DMS 273 treated with DMSO at 0.1 percent for 48 hours (cell line): ENCODE measurements at places on chromosomes 12 and 14.

DNA sequence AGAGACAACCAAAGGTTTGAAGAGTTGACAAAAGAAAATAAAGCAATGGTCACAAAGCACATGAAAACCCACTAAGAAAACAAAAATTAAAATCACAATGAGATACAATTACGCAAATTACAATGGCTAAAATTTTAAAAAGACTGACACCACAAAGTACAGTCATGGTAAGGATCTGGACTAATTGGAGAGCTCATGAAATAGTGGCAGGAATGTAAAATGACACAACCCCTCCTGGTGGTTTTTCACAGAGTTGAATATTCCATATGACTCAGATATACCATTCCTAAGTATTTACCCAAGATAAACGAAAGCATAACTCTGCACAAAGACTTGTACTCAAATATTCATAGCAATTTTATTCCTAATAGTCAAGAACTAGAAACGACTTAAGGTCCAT lies 65.9 kb downstream of the NOVA1 start:
- no peak for DNase-seq

DNA sequence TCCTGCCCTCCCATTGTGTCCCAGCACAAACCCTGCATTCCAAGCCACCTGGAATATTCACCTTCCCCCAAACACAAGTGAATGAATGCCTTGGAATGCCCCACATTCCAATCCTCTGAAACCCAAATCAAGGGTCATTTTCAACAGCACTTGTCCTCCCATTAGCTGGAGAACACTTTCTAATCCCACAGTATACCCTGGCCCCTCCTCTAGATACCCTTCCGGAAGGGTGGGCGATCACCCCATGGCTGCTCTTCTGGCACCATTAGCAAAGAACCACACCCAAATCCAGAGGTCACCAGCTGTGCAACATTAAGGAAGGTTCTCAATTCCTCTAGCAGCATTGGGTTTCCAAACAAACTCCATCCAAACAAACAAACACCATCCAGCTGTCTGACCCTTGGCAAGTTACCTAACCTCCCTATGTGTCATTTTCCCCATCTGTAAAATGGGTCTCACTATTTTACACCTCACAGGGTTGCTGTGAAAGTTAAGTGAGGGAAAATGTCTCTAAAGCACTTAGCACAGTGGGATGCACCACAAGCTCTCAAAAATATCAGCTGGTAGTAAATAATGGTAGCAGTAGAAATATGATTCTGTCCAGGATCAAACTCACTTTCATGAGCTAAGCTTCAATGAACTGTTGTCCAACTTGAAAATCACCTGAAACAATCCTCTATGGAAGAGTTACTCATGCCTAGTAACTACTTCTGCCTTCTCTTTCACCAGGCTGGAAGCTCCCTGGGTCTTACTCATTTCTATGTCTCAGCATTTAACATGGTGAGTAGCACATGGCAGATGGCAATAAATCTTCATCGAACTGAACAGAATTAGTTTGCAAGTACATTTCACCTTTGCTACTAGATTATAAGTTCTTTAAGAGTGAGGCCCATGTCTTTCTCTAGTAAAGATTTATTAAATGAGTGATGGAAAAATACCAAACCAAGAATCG lies 5.3 kb downstream of the NUAK1 start:
- DNase-seq = no peak

DNA sequence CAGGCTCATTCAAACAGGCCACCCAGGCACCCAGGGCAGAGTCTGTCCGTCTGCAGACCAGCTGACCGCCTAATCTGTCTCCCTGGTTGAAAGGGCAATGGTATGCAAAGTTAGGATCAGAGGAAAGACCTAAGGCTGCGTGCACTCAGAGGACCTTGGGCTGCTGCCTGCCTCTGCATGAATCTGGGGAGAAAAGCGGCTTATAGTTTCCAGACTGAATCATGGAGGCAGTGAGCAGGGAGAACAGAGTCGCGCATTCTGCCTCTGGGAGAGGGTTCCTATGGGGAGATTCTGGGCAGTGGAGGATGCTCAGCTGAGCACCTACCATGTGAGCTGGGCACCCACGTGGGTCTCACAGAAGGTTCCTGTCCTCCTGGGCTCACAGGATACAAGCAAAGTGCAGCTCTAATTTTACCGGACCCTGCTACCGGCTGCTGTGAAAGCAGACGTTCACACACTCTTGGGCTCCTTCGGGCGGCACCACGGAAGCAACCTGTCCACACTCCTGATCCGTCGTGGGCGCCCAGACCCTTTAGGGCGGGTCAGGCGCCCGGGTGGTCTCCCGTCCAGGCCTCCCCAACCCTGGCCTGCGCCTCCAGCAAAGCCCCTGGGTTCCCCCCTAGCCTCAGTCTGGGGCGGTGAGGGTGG lies 772 bp downstream of the SCARB1 start:
- no peak for DNase-seq

- DNase-seq = no peak
These were observed 67.2 kb downstream of the BTG1 start for GRCh38 chr12:92078167-92079053.

- DNase-seq = no peak
These were observed 65.6 kb upstream of the ZDHHC17 start for GRCh38 chr12:76698316-76698715.

DNA sequence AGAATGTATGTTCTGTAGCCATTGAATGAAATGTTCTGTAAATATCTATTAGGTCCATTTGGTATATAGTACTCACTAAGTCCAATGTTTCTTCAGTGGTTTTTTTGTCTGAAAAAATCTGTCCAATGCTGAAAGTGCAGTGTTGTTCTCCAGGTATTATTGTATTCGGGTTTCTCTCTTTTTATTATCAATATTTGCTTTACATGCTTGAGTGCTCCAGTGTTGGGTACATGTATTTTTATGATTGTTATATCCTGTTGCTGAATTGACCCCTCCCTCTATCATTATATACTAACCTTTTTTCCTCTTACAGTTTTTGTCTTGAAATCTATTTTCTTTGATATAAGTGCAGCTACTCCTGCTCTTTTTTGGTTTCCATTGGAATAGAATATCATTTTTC lies 382.2 kb downstream of the CCER1 start:
- DNase-seq = no peak

DNA sequence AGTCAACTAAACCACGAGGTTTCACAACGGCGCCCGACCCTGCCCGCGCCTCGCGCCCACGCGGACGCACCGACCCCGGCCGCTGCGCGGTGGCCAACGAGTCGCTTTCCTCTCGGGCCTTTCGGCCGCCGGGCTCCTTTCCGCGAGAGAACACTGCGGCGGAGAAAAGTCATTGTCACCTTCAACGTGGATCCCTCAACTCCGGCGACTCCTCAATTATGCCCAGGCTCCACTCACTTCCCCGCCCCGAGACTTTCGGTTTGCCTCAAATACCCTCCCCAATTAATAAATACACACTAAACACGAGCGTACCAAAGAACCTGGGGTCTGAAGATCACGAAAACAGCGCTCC lies 450 bp downstream of the SINHCAF start:
- DNase-seq = no peak

GRCh38 chr12:29334937-29335336 lies 46.0 kb downstream of the ERGIC2 start:
- DNase-seq = no peak
